Fibroblast of skin of right quadriceps (primary cell): ENCODE measurements at places on chromosomes 4 and X.

DNA sequence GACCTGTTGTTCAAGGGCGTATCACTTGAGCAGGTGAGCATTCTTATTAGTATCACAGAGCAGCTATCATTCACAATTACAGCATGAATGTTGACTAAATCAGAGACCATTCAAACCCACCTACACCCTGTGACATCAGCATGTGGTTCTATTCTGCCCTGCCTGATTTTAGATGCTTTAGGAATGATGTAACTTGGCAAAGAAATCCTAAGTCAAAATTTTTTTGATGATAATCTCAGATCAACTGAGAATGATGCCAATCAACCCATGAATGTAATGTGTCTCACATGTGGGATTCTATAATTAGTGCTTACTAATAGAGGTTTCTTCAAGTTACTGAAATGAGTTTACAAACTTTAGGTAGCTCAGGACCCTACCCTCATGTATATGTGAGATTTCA is 13.4 kb upstream of the CHIC2 start:
- peak; percentile 41 for DNase-seq

DNA sequence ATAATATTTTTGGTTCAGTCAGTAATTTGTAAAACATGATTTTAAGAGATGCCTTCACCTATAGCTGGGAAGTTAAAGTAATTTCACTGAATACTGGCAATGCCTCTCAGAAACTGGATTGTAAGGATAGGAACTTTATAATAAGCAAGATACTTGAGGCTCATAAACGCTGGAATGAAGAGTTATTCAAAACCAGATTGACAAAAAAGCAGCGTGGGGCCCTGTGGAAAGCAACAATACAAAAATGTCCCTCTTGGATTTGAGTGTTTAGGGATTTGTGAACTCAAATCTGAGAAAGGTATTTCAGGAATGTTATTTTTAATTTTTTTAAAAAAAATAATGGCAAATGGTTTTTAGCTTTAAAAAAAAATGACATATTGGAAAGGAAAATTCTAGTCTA is 94.6 kb downstream of the ANK2 start:
- no peak for DNase-seq

DNA sequence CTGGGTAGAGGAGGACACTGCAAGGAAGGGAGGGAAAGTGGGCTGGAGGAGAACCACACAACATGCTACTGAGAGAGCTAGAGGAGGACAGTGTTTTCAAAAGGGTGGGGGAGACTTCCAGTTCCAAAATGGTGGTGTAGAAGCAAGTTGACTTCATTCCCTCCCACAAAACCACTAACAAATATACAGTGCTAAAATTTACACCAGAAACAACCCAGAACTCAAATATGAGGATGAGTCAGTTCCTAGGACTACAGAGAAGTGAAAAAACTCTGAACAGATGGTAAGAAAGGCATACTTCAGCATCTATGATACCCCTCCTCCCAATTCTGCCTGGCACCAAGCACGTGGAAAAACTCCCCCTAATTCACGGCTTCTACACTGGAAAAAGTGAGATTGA is 9.8 kb downstream of the AADAT start:
- peak; percentile 27 for DNase-seq

DNA sequence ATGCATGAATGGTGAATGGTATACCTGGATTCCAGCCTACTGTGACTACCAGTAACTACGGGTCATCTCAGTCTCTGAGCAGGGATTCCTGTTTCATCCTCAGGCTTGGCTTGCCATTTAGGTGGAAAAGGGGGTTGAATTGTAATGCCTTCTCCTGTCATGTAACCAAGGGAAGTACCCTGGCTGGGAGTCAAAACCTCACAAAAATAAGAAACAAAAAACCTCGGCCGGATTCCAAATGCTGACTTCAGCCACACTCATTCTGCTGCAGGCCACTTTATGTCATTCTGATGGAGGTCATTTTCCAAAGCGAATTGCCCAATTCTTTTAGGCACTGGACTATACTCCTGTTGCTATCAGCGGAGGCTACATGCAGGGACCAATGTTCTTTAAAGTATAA is 324.7 kb downstream of the LDB2 start:
- DNase-seq: peak; percentile 50

- no peak for DNase-seq
These were observed 1293.4 kb downstream of the ARAP2 start for GRCh38 chr4:34950926-34951325.

DNA sequence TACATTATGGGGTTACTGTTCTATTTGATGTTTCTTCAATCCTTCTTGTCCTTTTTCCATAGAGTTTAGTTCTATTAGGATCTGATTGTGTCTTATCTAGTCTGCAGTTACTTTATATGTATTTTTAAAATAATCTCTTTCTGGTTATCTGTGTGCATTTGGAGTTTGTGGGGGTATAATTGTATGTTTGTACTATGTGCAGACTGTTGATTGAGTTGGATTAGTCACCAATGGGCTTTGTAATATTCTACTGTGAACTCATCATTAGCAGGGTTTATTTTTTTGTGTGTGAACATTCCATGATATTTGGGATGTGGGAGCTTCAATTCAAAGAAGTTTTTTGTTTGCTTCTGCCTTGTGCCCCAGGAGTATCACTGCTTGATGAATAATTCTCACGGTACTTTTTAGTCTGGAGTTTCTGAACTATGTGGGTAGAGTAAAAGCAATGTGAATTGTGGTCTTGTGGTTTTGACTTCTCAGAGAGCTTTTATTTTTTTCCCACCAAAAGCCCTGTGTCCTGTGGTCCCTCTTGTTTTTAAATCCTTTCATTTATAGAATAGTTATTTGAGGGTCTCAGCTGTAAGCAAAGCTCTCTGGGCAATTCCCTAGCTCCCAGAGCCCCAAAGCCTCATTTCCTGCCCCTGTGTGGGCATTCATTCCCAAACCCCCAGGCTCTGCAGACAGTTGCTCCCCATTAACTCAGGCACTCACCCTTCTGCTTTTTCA is 127.8 kb downstream of the PHKA2 start:
- DNase-seq: peak; percentile 61

GRCh38 chrX:123322536-123322935 is 138.5 kb downstream of the GRIA3 start:
- DNase-seq: no peak

DNA sequence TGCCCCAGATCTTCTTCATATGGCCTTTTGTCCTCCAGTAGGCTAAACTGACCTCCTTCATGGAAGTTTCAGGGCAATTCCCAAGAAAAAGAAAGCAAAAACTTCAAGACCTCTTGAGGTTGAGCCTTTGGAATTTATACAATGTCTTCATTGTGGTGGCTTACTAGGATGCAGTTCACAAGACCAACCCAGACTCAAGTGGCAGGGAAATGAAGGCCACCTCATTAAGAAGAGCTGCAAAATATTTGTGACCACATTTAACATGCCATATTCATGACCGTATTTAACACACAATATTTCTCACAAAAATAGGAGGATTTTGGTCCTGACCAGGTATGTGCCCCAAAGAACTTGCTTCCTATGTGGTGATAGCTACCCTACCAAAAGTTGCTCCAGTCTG is 605.5 kb upstream of the PITX2 start:
- peak; percentile 57 for DNase-seq

DNA sequence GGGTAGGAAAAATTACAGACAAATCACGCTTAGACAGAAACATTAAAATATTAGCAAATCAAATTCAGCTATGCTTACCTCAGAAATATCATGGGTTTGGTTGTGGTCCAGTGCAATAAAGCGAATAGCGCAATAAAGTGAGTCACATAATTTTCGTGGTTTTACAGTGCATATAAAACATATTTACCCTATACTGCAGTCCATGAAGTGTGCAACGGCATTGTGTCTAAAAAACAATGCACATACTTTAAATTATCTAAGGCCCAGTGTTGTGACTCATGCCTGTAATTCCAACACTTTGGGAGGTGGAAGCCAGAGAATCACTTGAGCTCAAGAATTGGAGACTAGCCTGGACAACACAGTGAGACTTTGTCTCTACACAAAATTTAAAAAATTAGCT is 195.7 kb upstream of the IL1RAPL1 start:
- peak; percentile 0 for DNase-seq

GRCh38 chrX:136141569-136141968 is 5.8 kb upstream of the FHL1 start:
- no peak for DNase-seq

DNA sequence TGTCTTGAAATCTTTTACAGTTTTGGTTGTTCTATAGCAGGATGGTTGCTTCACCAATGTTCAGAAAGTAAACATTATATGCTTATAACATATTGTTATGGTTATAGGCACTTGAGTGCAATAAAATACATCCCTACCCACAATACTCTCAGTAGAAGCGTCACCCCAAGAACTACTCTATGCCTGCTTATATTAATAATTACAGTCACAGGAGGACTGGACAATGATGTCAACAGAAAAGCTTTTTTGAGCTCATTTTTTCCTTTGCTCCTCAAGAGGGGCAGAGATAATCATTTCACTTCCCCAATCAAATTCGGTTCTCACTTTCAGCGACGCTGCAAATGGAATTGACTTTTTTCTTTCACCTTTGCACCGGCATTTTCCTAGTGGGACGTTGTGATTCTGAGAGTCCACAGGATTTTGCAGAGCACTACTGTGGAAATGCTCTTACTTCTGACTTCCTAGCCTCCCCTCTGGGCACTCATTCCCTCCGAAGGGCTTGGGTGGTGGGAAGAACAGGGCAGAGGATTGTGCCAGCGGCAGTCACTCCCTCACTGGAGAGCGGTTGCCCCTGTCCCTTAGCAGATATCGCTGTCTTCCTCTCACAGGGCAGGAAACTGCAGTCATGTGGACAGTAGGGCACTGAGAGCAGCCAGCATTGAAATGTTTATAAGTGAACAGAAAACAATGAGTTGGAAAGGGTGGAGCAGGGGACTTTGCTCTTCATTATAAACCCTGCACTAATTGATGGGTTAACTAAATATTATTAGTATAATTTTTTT is 24.9 kb upstream of the SGMS2 start:
- DNase-seq: no peak

GRCh38 chr4:6676722-6677558 is 16.7 kb upstream of the S100P start:
- DNase-seq: no peak

DNA sequence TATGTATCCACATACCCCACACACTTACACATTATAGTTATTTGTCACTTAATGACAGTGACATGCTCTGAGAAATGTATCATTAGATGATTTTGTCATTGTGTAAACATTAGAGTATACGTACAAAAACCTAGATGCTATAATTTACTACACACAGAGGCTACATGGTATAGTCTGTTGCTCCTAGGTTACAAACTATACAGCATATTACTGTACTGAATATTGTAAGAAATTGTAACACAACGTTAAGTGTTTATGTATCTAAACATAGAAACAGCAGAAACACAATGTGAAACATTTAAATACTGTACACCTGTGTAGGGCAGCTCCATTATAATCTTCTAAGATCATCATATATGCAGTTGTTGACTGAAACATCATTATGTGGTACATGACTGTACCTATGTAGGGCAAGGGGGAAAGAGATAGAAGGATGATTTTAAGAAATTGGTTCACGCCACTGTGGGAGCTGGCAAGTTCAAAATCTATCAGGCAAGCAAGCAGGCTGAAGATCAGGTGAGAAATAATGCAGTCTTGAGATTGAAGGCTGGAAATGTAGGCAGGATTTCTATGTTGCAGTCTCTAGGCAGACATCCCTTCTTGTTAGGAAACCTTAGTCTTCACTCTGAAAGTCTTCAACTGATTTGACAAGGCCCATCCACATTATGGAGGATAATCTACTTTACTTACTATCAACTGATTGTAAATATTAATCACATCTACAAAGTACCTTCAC is 78.0 kb upstream of the CPEB2 start:
- DNase-seq: no peak

- no peak for DNase-seq
These were observed 121.3 kb downstream of the NWD2 start for GRCh38 chr4:37365888-37366287.

GRCh38 chr4:61520166-61520565 is 320.0 kb downstream of the ADGRL3 start:
- peak; percentile 22 for DNase-seq

DNA sequence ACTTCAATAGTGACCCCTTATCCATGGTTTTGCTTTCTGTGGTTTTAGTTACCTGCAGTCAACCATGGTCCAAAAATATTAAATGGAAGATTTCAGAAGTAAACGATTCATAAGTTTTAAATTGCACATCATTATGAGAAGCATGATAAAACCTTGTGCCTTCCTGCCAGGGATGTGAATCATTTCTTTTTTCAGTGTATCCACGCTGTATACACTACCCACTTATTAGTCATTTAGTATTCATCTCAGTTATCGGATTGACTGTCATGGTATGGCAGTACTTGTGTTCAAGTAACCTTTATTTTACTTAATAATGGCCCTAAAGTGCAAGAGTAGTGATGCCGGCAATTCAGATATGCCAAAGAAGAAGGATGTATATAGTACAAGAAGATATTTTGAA is 37.7 kb upstream of the TASL start:
- DNase-seq: peak; percentile 38

- no peak for DNase-seq
These were observed 12.3 kb upstream of the SCRG1 start for GRCh38 chr4:173411106-173411693.

DNA sequence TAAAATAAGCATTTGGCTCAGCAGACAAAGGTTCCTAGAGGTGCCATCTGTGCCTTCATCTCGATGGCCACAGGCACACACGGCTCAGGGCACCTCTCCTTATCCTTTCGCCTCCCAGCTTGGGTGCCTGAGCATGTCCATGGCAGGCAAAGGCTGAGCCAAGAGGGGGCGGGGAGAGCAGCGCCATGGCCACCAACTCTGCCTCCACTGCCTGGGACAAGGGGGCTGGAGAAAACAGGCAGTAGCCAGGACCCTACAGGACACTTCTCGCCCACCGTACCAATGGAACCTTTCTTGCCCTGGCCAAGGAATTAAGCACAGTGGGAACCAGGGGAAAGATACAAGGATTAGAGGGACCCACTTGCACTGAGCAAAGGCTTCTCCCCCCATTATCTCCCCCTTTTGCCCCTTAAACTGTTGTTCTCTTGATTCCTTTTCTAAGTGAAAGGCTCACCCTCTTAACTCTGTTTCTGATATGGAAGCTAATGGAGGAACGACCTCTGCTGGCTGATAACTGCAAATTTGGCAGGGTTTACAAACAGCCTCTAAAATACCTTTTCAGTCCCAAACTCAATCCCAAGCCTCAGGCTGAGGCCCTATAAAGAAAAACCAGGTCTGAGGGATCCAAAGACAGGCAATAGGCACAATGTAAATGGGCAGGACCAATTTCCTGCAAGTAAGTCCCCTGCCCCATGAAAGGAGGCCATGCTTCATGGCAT is 335.2 kb downstream of the ADAM29 start:
- no peak for DNase-seq

DNA sequence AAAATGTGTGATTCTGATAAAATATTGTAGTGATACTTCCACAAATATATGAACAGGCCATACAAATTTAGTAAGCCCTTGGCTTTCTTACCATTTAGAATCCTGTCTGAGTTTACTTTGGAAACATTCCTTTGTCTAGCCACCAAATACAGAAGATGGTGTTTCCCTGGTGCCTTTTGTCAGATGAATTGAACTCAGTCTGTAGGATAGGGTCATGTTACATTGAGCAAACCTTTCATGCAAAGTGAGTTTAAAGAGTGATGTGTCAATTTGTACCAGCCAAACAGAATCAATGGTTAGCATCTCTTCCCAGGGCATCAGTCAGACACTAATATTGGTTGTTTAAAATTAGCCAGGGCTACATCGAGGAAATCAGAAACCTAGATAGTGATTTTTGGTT is 1443.4 kb downstream of the ARAP2 start:
- no peak for DNase-seq

GRCh38 chr4:123939621-123940020 is 543.0 kb downstream of the SPRY1 start:
- peak; percentile 87 for DNase-seq
